ENCODE measurements at places on chromosomes 4 and X.

DNA sequence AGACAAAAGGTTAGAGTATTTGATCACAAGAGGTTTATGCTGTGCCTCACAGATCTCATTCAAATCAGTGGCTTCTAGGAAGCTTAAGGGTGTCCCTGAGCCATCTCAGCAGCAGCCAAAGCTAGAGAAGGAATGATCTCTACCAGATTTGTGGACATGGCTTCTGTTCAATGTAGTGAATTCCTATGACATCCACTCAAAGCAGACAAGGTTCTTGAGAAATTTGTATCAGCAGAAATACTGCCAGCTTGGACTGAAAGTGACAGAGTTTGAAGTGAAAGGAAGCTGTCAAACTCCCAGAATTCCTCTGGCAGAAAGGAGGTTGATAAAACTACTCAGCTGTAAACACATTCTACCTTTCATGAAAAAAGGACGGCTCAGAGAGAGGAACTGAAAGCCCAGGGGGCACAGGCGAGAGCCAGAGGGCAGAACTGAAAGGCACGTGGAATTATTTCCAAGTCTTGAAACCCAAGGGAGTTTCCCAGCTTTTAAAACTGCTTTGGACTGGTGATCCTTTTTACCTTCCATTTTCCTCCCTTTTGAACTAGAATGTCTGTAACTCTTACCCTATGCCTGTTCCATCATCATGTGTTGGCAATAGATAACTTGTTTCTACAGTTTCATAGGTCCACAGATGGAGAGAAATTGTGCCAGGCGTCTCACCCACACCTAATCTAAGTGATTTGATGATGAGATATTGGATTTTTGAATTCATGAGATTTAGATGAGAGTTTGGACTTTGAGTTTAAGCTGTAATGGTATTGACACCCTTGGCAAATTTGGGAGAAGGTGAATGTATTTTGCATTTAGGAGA is 14.5 kb upstream of the MED14 start:
- DNase-seq = no peak

- no peak for DNase-seq
Observed at GRCh38 chrX:482702-483203, 96.0 kb upstream of the PPP2R3B start.

DNA sequence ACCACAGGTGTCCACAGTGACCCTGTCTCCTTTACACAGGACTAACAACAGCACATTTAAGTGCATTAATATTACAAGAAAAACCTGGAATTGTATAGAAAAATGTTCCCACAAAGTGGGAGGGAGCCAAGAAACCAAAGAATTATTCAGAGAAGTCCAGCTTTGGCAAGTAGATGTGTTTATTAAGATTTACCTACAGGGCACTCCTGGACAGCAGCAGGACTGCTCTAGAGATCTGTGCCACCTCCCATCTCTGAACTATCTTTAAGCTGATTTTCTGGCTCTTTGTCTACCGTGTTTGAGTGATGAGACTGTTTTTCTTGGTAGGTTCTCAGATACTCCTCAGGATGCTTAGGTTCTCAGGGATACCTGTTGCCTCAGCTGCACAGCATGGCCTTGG is 38.3 kb upstream of the HPSE start:
- no peak for DNase-seq

GRCh38 chrX:132025041-132025440 is 1.9 kb downstream of the STK26 start:
- no peak for DNase-seq

DNA sequence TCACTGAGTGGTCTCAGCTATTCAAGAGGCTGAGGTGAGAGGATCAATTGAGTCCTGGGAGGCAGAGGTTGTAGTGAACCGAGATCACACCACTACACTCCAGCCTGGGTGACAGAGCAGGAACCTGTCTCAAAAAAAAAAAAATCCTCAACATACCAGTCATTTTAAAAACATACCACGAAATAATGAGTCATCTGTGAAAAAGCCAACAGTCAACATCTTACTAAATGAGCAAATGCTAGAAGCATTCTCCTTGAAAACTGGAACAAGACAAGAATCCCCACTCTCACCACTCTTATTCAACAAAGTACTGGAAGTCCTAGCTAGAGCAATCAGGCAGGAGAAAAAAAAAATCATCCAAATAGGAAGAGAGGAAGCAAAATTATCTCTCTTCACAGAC is 104.0 kb upstream of the ARHGEF9 start:
- no peak for DNase-seq

DNA sequence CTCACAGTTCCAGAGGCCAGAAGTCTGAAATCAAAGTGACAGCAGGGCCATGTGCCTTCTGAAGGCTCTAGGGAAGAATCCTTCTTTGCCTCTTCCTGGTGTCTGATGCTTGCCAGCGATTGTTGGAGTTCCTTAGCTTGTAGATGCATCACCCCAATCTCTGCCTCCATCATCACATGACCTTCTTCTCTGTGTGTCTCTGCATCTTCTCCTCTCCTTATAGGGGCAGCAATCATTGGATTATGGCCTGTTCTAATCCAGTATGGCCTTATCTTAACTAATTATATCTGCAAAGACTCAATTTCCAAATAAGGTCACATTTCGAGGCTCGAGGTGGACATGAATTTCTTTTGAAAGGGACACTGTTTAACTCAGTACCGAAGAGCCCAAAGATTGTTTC is 71.7 kb upstream of the RAI2 start:
- DNase-seq = no peak

GRCh38 chr4:78121338-78121904 is 64.3 kb downstream of the FRAS1 start:
- DNase-seq = no peak

DNA sequence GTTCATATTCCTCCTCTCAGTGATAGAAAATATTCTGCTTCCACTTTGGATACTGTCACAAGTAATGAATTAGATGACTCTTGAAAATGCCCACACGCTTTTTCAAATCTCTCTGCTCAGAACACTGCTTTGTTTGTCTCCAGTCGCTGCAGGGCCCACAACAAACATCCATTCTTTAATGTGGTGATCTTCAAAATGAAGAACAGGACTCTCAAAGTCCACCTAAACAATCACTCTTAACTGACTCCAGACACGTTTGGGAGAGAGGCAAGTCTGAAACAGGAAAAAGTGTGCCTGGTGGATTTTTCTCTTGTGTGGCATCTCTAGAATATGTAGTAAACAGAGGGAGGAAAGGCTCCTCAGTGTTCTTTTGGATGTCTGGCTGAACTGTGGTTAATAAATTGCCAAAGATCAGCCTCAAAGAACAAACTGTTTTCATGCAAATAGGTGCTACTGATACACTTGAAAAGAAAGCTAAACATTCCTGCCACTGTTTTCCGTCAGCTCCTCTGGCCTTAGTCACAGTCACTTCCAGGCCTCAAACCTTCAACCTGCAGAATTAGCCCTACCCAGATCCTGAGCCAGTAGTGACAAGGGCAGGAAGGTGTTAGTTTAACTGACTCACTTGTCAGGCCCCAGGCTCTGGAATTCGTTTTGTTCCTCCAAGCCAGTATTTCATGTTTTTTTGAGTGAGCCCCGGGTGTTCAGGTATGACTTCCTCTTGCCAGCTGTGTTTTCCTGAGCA is 259.6 kb upstream of the GPC4 start:
- no peak for DNase-seq

GRCh38 chr4:140296335-140297220 is 76.9 kb upstream of the SCOC start:
- no peak for DNase-seq

- no peak for DNase-seq
Observed at GRCh38 chr4:5945171-5945570, 52.3 kb upstream of the CRMP1 start.

- DNase-seq = peak; percentile 56
Observed at GRCh38 chr4:183098723-183099536, at the start of gene WWC2. WWC2 (plus strand) TSS chr4:183099257; CDS start chr4:183099492, 235 bp downstream.

- DNase-seq = no peak
Observed at GRCh38 chr4:114509340-114509739, 89.3 kb upstream of the UGT8 start.

GRCh38 chrX:75746891-75747639 is 38.0 kb downstream of the MAGEE2 start:
- DNase-seq = peak; percentile 28

DNA sequence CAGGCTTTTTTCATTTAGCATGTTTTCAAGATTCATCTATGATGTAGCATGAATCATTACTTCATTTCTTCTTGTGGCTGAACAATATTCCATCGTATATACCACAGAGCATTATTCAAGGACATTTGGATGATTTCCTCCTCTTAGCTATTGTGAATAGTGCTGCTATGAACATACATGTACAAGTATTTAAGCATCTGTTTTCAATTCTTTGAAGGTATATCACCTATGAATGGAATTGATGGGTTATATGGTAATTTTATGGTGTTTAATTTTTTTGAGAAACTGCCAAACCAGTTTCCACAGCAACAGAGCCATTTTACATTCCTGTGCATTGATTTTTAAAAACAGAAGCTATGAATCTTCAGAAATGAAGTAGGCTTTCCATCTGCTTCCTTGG is 36.1 kb upstream of the WDR19 start:
- DNase-seq = no peak

DNA sequence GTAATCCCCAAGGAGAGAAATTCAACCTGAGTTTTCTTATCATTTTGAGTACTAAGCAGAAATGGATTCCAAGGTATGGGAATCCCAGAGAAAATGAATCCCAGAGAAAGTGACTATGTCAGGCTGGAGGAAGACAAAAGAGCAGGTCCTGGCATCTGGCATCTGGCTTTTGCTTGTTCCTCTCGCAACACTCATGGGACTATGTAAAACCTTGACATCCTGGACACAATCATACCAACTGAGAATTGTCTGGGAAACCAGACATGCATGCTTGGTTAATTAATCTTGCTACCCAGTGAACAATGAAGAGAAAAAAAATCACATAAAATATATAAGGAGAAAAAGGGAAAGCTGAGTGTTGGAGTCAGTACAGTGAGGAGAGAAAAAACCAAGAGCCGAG is 12.9 kb downstream of the DCAF8L1 start:
- no peak for DNase-seq

- DNase-seq = no peak
Observed at GRCh38 chrX:940691-941090, 271.8 kb downstream of the CRLF2 start.

DNA sequence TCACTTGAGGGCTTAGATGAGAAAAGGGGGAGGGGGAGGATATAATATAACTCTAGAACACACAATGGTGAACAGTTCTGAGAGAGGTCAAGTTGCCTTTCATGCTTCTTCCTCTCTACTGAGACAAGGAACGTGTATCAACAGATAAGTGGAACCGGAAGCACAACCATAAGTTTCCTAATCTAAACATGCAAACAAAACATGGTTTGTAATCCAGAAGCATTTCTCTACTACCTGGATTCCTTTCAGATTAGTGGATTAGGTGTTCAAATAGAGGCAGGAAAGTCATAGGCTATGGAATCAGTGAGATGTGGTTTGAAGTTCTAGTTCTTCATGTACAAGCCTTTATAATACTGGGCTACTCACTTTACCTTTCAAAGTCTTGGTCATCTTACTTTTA is 460.6 kb downstream of the IDS start:
- DNase-seq = no peak

DNA sequence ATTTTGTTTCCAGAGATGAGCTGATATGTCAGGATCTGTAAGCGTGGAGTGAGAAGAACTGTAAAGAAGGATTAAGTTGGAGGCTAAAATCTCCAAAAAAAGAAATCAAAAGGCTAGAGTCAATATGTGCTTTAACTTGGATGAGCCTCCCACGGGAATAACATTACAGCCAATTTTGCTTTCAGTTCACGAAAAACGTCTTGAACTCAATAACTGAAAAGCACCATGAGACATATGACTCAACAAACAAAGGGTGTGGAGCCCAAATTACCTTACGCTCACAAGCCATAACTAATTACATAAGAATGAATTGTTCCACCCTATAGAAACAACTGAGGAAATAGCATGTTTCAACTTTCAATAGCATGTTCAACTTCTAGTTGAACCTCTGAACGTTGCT is 22.3 kb downstream of the TMPRSS11D start:
- no peak for DNase-seq

- DNase-seq = no peak
Observed at GRCh38 chrX:14274691-14275090, 245.0 kb upstream of the GEMIN8 start.

- DNase-seq = no peak
Observed at GRCh38 chr4:123843137-123843536, 446.5 kb downstream of the SPRY1 start.

DNA sequence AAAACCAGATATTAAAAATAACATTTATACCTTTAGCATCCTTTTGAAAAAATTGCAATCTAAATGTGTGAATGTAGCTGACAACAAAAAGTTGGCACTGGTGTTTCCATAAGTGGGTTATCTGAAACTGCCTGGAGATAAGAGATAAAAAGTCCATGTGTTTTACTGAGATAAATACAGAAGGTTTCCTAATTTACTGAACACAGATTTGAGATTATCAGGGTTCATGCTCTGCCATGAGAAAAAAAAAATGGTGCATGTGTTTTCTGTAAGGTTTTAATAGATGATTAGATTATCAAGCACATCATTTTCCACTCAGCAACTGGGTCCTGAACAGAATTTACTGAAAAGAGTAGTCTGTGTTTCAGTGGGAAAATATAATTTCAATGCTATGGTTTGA is 326.2 kb upstream of the SLIT2 start:
- DNase-seq = no peak

DNA sequence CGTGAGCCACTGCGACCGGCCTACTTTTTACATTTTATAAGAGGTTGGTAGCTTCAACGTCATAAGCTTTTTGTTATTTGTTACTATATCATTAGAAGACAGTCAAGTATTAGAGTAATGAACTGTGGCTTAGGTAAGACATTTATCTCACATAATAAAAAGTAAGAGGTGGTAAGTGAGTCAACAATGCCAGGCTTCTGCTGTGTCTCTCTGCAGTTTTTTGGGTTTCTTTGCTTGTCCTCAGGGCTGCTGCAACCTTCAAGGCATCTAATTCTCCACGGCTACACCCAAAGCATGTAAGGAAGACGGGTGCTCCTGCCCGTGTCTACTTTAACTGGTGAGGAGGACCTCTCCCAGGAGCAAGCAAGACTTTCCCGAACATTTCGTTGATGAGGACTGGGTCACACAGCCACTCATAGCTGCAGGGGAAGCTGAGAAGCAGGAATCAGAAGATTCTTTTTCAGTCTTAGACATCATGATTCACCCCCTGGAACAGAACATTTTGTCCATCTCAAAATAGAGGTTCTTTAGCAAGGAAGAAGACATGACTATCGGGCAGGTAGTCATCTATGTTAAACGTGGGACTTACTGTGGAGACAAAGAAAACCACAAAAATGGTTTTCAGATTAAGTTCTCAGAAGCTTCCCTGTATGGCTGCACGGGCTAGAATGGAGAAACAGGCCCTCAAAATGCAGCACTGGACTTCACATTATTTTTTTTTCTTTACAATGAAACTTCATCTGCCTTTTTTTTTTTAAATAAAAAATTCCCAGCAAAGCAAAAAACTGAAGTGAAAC is 13.0 kb upstream of the RHOH start:
- DNase-seq = no peak

- DNase-seq = no peak
Observed at GRCh38 chrX:78946178-78946931, 1.2 kb downstream of the P2RY10 start.

- DNase-seq = no peak
Observed at GRCh38 chr4:153146031-153146430, 58.2 kb upstream of the TRIM2 start.

GRCh38 chr4:184950926-184951325 is 67.4 kb upstream of the HELT start:
- no peak for DNase-seq

Measured in stimulated activated CD4-positive, alpha-beta T cell treated with anti-CD3 and anti-CD28 coated beads, Interleukin-1b, Interleukin-23, amount 100 ng/mL, for 4 hours (primary cell).